CD4-positive, alpha-beta T cell treated with Interferon alpha-2 for 1 hour (primary cell): ENCODE measurements at places on chromosomes 2 and 18.

- DNase-seq: no peak
These were observed 24.8 kb downstream of the BMPR2 start for GRCh38 chr2:202400941-202401340.

GRCh38 chr2:115369400-115369799, 927.0 kb downstream of the DPP10 start:
- DNase-seq: no peak

GRCh38 chr2:15504882-15505663, 56.1 kb downstream of the NBAS start:
- no peak for DNase-seq

- no peak for DNase-seq
These were observed 26.8 kb downstream of the MSH2 start for GRCh38 chr2:47429795-47430194.

DNA sequence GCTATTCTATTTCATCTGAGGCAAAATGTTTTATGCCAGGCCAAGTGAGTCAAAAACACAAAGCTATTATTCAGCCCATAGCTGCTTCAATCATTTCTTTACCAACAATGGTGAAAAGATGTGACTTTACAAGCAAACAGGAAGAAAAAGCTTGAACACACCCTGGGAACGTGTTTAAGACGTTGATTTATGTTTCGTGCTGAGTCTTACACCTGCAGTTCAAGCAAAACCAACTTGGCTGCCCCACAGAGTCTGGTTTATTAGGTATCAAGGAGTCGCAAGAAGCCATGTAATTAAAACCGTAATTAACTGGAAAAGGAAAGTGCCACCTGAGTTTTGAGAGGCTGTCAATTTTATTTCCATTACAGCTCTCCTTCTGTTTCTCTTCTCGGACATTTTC, 295.5 kb downstream of the MEIS1 start:
- no peak for DNase-seq

DNA sequence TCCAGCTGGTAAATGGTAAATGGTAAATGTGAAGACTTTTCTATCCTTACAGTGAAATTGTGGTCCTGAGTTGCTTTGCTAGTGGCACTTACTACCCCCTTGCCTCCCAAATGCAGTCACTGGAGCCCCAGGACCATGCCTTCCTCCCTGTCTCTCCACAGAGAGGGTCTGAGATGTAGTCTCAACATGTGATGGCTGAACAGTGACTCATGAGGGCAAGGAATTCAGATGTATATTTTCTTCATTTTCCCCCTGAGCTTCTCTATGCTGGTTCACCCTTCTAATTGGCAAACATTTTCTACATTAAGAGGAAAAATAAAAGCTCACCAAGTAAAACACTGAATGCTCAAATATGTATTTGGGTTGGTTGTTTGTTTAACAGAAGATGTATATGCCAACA, 232.0 kb downstream of the SH3BP4 start:
- no peak for DNase-seq

DNA sequence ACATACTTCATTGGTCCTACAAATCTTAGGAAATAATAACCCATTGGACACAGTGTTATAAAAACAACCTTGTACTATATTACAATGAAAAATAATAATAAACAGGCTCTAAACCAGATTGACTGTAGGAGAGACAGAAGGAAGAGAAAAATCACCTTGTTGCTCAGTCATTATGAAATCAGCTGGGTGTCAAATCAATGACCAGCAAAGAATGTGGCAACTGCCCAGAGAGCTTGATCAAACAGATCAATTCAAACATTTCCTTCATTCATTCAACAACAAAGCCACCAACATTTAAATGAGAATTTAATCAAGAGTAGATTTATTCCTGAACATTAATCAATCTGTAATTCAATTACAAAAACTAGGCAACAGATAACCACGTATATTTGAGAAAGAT, 671.9 kb upstream of the CHAC2 start:
- DNase-seq: no peak

DNA sequence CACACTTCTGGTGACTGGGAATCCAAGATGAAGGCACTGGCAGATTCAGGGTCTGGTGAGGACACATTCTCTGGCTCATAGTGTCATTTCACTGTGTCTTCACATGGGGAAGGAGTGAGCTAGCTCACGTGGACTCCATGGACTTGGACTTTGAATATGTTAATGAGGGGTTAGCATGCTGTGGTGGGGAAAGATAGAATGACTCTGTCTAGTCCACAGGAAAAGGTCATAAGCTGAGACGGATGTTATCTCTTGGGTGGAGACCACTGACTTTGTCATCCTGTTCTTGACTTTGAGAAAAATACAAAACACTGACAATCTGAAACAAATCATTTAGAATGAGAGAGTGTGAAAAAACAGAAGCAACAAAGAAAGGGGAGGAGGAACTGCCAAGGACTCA, 145.9 kb downstream of the PIK3C3 start:
- no peak for DNase-seq

GRCh38 chr2:224781400-224781799, 65.2 kb upstream of the CCDC195 start:
- DNase-seq: no peak

DNA sequence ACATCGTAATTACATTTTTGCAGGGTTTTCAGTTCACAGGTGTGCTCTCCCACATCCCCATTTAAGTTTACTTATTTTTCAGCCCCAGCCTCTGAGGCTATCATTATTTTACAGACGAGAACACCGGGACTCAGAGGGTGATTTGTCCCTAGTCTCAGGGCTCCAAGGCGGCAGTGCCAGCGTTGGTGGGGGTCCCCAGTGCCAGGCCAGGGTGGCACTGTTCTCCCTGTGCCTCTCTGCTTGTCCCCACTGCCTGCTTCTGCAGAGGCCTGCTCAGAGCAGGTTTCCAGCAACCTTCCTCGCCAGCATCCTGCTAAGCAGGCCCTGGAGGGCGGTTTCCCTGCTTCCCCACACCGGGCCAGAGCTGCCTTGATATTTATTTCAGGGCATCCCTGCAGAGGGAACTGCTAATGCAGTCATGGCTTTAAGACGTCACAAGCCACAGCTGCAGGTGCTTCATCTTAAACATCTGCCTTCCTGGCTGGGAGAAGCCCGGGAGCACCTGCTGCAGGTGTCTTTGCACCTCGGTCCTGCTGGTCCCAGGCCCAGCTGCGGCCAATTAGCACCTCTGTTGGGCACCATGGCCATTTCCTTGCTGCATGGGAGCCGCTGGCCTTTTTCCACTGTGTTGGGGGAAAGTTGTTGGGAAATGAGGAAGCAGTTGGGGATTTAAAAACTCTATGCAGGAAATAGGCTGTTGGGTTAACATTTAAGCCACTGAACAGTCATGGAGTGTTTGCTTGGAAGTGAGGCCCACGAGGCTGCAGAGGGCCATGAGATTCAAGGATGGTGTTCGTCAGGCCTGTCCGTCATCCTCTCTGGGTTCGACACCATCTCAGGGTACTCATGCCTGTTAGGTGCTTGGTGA, 22.8 kb downstream of the HPCAL1 start:
- DNase-seq: no peak

- no peak for DNase-seq
These were observed 644.6 kb upstream of the CNTNAP5 start for GRCh38 chr2:123380370-123380935.

GRCh38 chr18:841647-842370, 29.8 kb upstream of the YES1 start:
- DNase-seq: no peak

GRCh38 chr18:69936191-69936558, 11.5 kb downstream of the CD226 start:
- no peak for DNase-seq

- no peak for DNase-seq
These were observed 174.1 kb downstream of the UXS1 start for GRCh38 chr2:106020032-106020431.

DNA sequence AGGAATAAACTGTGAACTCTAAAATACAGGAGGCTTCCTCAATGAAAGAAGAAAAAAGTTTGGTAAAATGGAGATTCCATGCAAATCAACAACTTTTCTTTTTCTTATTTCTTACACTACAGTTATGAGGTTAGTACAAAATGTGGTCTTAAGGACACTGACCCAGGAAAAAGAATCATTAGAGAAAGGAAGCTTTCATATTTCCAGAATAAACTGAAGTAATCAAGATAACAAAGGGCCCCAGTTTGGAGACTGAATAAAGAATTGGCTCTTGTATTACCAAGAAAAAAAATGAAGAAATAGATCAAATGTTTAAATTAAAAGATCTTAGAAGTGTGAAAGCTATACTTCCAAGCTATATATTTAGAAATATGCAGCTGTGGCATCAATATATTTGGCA, 72.3 kb downstream of the SLC66A3 start:
- no peak for DNase-seq

DNA sequence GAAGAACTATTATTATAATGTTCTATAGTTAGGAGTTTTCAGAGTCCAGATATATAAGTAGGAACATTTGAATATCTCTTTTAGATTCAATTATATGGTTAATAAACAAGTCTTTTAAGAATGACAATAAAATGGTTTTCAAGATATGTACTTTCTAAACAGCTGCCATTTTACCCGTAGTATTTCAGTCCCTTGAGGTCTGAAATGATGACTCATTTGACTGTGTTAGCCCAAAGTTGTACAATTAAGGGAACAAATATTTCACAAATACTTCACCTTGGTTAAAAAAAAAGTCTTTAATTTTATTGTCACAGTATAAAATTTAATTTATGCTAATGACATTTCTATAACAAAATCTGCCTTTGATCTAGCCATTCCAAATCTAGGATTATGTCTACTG, 91.6 kb upstream of the TANK start:
- no peak for DNase-seq

DNA sequence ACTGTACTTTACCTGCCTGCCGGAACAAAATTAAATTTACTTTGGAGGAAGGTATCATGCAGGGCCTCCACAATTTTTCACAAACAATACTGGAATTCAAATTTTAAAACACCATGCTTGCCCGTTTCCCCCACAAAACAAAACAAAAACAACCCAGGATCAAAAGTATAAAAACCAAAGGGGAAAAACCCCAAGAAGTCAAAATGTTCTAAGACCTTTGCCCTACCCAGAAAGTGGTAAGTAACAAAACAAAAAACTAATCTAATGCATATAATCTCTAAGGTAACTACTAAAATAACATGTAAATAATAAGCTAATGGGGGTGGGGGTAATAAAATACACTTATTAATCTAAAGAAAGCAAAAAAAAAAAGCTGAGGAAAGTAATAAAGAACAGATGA, 60.5 kb downstream of the CUL3 start:
- DNase-seq: no peak

DNA sequence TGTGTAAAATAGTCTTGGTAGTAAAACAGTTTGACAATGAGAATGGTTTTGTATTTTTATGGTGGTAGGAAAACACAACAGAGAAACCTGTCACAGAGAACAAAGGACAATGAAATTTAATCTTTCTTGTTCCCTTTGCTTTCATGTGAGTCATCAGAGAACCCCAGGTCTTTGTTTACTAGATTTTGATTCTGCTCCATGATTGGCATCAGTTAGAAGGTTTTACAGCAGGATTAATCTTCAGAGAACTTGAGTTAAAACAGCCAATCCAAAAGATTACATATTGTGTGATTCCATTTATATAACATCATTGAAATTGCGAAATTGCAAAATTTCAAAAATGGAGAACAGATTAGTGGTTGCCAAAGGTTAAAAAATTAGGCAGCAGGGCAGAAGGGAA, 2.5 kb downstream of the APLF start:
- DNase-seq: no peak

- DNase-seq: no peak
These were observed 28.5 kb downstream of the GPC1 start for GRCh38 chr2:240463866-240464481.

DNA sequence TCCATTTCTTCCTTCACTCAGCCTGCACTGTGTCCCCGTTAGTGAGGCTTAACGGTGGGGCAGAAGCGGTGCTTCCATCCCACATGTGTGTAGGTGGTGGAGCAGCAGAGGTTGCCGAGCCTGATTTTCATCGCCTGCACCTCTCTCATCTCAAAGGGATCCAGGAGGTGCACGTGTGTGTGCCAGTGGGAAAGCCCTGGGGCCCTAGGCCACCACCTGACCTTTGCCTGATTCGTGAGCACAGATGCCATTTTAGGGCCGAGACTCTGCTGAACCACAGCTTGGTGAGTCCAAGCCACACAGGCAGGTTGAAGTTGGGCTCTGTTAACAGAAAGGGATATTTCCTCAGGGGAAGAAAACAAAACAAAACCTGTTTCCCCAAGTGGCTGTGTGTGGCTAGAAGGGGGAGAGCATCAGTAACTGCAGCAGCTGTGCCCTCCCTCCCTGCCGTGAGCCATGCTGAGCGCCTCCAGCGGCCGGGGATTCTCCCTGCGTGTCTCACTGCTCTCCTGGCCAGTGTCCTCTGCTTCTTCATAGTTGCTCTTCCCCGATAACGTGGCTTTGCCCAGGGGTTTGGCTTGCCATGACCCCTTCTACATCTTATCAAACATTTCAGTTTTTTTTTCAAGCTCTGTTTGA, 81.5 kb downstream of the MAPRE2 start:
- DNase-seq: no peak

DNA sequence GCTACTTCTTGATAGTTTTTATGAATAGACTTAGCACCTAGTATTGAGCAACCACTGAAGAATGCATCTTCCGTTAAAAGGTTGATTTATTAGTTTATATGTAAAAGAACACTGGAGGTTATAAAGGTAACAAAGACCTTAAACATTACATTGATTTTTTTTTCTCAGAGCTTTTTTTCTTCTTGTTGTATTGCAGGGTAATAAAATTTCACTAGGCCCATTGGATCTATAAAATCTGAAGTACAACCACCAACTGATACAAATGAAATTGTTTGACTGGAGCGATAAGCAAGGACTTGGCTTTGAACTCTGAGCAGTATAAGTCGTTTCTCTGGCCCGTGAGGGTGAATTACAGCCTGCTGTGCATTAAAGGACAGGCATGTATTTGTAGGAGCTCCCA, 344.0 kb downstream of the LRRTM1 start:
- DNase-seq: no peak

GRCh38 chr2:113167962-113168340, 5.8 kb upstream of the PSD4 start:
- DNase-seq: no peak

DNA sequence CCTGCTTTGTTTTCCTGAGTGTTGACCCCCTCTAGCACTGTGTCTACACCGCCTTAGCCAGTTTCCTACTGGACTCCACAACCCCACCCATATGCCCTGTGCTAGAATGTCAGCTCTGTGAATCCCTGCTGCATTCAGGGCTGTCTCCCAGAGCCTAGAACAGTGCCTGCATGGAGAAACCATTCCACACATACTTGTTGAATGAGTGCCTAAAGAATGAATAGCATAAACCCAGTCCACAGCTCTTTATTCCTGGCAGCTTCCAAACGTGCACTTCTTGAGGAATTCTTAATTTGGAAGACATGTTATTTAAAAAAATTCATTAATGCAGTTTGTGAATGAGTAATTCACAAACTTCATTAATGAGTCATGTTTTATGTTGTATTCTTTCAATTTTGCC, 6.5 kb upstream of the NAPG start:
- no peak for DNase-seq

DNA sequence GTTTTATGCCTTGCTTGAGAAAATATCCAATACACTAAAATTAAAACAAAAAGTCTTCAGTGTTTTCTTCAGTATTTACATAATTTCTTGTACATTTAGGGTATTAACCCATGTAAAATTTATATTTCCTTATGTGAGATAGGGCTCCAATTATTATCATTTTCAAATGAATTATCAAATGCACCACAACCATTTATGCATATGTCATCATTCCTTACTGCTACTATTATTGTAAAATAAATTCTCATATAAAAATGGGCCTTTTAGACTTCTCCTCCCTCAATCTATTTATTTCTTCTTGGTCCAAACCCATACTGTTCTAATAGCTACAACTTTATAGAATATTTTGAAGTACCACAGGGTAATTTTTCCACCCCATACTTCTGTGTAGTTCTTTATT, 175.3 kb upstream of the LYPD1 start:
- DNase-seq: no peak

- no peak for DNase-seq
These were observed 44.9 kb downstream of the AQP12A start for GRCh38 chr2:240736281-240737250.
